Caudate nucleus (tissue), 63 donors: ENCODE measurements at places on chromosomes 5 and 9.
A peak's percentile ranks its signal among the peaks of the same experiment; 100 is the strongest.

GRCh38 chr9:14670718-14671117 lies 22.5 kb downstream of the ZDHHC21 start:
- no peak for DNase-seq

DNA sequence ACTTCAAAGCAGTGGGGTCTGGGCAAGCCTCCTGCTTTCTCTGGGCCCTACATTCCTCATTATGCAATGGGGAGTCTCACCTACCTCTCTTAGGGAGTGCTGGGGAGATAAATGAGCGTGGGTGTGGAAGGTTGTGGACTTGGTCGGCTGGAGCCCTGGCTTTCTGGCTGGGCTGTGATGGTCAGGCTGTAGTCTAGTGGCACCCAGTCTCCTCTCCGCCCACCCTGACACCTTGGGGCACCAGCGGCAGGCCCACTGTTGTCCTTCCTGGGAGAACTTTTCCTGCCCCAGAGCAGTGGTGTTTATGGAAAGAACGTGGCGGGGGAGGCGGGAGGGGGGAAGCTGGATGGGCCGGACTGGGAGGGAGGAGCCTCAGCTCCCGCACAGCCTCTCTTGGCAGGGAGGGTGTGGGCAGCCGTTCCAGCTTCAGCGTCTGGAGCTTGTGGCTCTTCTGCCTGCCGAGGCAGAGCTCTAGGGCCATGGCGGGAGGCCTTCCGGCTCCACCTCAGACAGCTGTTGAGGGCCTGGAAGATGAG lies 4.1 kb downstream of the PTGS1 start:
- DNase-seq: no peak

GRCh38 chr5:94613583-94613982 lies 4.8 kb downstream of the KIAA0825 start:
- peak; percentile 3 for DNase-seq

GRCh38 chr5:114838937-114839336 lies 330.8 kb downstream of the TRIM36 start:
- no peak for DNase-seq

- no peak for DNase-seq
Measured at GRCh38 chr9:126009047-126009446, 261.9 kb downstream of the PBX3 start.

DNA sequence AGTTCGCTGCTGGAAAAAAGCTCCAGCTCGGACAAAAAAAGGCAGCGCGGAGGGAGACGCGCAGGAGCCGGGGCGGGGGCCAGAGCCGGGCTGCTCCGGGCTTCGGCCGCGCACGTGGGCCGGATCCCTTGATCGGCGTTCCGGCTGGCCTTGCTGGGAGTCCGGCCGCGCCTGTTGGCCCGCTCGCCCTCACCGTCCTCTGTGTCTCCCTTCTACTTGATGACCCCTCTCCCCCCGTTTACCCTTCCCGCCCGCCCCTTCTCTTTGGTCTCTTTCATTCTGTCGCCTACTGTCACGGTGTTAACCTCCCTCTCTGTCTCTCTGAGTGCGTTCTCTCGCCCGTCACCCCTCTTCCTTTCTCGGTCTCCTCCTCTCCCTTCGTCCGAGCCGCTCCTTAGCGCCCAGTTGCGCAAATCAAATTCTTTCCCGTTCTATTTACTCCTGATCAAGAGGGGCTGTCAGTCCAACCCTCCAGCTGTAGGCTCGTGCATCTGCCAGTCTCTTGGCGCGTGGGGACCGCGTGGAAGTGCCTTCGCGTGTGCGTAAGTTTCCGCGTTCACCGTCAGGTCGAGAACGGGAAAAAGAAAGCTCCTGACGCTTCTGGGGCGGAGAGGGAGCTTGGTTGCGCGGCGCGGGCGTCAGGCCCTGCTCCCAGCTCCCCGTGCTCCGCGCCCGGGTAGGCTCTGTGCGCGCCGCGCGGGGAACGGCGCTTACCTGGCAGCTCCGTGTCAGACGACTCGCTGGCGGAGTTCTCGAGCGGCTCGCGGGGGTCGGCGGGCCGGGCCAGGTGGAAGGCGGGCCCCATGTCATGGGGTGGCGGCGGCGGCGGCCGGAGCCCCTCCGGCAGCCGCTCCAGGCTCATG lies 798 bp downstream of the PITX1 start:
- no peak for DNase-seq

GRCh38 chr5:126686451-126687126 lies 85.8 kb downstream of the PHAX start:
- DNase-seq: no peak

DNA sequence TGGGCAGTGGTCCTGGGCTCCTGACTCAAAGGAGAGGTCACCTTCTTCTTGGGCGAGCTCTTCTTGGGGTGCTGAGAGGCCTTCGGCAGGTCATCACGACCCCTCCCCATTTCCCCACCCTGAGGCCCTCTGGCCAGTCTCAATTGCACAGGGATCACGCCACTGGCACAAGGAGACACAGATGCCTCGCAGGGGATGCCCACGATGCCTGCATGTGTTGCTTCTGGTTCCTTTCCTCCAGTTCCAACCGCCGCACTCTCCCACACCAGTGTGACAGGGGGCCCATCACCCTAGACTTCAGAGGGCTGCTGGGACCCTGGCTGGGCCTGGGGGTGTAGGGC lies 1.3 kb downstream of the CEL start:
- no peak for DNase-seq

DNA sequence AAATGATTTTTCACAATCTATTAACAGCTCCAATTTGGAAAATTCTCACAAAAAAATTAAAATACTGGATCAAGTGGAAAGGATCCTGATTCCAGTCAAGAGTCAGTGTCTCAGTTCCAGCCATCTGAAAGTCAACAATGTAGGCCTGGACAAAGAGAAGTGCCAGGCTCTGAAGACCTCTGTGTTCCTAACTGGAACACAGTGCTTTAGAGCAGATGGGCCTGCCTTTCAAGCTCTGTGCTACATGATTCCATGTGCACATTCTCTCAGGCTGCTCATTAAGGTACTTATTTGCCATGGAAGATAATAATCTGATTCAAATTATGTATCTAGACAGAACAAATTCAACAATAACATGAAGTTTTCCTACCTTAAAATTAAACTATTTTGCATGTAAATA lies 30.2 kb upstream of the ALDH1A1 start:
- DNase-seq: no peak

- peak; percentile 26 for DNase-seq
Measured at GRCh38 chr5:151742870-151743294, 15.5 kb downstream of the ATOX1 start.

- no peak for DNase-seq
Measured at GRCh38 chr5:174520420-174521396, 203.7 kb upstream of the MSX2 start.

GRCh38 chr5:61052882-61053281 lies 107.9 kb downstream of the NDUFAF2 start:
- DNase-seq: no peak

- no peak for DNase-seq
Measured at GRCh38 chr9:131474711-131475110, 28.0 kb upstream of the POMT1 start.

GRCh38 chr9:35406183-35406959 lies 83.5 kb upstream of the RUSC2 start:
- peak; percentile 9 for DNase-seq

DNA sequence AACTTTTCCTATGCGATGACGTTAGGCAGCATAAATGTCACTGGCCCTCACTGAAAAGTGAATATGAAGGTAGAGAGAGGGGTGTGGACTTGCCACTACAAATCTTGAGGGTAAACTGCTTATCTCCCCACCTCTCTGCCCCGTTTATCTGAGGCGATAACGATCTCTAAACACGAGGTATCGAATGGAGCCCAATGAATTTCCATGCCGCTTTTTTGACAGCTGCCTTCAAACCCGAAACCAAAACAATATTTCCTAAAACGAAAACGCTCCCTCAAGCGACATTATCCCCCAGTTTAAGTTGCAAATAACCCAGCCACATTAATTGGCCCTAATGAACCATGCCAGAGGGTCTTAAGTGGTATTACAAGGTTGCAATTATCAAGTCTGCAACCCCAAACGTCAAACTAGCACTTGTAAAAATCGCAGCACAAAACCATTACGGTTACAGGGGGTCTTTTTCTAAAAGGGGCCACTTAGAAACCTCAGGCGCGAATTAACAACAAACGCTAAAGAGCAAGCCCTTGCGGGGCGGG lies 1.4 kb downstream of the NR3C1 start:
- no peak for DNase-seq
